K562 (cell line): ENCODE measurements at places on chromosomes 13 and 19.

GRCh38 chr19:5706876-5707573, 12.9 kb downstream of the LONP1 start:
- peaks cover 28% of the 10 kb centered on the region for H3K4me1 ChIP-seq
- H3K27ac ChIP-seq = no peak overlapping the region
- no peak overlapping the region for H3K4me3 ChIP-seq

DNA sequence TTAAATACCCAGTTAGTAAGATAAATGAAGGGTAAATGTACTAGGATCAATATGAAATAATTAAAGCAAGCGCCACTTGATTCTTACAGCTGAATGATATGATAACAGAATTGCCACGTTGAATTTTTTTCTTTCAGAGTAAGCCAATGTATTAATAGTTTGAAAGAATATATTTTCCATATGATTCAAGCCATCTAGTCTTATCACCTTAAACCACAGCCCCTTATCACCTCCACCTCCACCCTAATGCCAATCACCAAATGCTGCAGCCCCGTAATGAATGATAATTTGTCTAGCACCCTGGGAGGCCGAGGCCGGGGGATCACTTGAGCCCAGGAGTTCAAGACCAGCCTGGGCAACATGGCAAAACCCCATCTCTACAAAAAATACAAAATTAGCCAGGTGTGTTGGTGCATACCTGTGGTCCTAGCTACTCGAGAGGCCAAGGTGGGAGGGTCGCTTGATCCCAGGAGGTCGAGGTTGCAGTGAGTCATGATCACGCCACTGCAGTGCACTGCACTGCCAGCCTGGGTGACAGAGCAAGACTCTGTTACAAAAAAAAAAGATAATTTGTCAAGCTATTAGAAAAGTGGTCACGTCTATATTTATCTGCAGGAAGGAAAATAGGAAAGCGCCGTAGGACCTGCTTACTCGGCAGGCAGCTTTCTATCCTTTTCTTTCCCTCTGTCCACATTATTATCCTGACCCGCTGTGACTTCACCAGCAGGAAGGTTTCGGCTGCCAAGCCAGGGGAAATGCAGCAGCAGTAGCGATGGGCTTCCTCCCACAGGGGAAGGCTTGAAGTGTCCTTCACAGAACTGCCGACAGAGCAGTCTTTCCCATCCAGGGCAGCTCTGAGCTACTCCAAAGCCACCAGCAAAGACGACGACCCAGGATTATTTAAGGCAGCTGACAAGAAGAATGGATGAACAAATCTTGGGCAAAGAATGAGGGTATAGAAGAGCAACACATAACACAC, 19.7 kb upstream of the CLN5 start:
- H3K36me3 ChIP-seq = no peaks in the 10 kb centered on the region
- DNase-seq = no peak
- no peak overlapping the region for H3K27ac ChIP-seq
- H3K4me1 ChIP-seq = no peaks in the 10 kb centered on the region
- no peak overlapping the region for H3K4me3 ChIP-seq
- no peaks in the 10 kb centered on the region; the same call in 2 of the 3 replicates for H3K27me3 ChIP-seq

- no peak for DNase-seq
- no peak overlapping the region for H3K27ac ChIP-seq
- H3K4me3 ChIP-seq = no peak overlapping the region
- H3K4me1 ChIP-seq = peaks cover 18% of the 10 kb centered on the region
- H3K36me3 ChIP-seq = peaks cover 28% of the 10 kb centered on the region; the same call in 2 of the 3 replicates
- no peaks in the 10 kb centered on the region for H3K27me3 ChIP-seq
Measured at GRCh38 chr19:55479451-55480230, 3.2 kb downstream of the ZNF628 start.

GRCh38 chr13:113782472-113782871, 23.4 kb downstream of the TMEM255B start:
- H3K4me3 ChIP-seq = no peak overlapping the region
- peaks cover 53% of the 10 kb centered on the region for H3K27me3 ChIP-seq
- no peaks in the 10 kb centered on the region for H3K36me3 ChIP-seq

GRCh38 chr13:37383046-37383445, 215.5 kb downstream of the POSTN start:
- no peak overlapping the region for H3K27ac ChIP-seq
- no peak overlapping the region for H3K4me3 ChIP-seq
- H3K4me1 ChIP-seq = no peaks in the 10 kb centered on the region
- no peak for DNase-seq

- no peaks in the 10 kb centered on the region for H3K4me1 ChIP-seq
- H3K36me3 ChIP-seq = no peaks in the 10 kb centered on the region
- H3K4me3 ChIP-seq = no peak overlapping the region
- DNase-seq = no peak
- no peak overlapping the region for H3K27ac ChIP-seq
Measured at GRCh38 chr13:101149735-101150384, 266.4 kb downstream of the NALCN start.

- H3K27ac ChIP-seq = no peak overlapping the region
- no peaks in the 10 kb centered on the region for H3K27me3 ChIP-seq
- no peak overlapping the region for H3K4me3 ChIP-seq
- no peaks in the 10 kb centered on the region for H3K36me3 ChIP-seq
- DNase-seq = no peak
Measured at GRCh38 chr13:26344980-26345379, 91.1 kb downstream of the CDK8 start.

GRCh38 chr13:60463787-60464186, 66.8 kb downstream of the TDRD3 start:
- no peak overlapping the region for H3K4me3 ChIP-seq
- H3K36me3 ChIP-seq = no peaks in the 10 kb centered on the region

- no peak for DNase-seq
- H3K4me1 ChIP-seq = no peaks in the 10 kb centered on the region
- H3K36me3 ChIP-seq = no peaks in the 10 kb centered on the region
- peaks cover 7% of the 10 kb centered on the region for H3K27me3 ChIP-seq
Measured at GRCh38 chr13:26010487-26011207, 41.2 kb downstream of the SHISA2 start.

GRCh38 chr19:18699403-18700054, 16.0 kb downstream of the CRTC1 start:
- H3K27ac ChIP-seq = no peak overlapping the region
- H3K4me1 ChIP-seq = peaks cover 48% of the 10 kb centered on the region
- peak; percentile 45 for DNase-seq
- no peaks in the 10 kb centered on the region for H3K36me3 ChIP-seq
- no peaks in the 10 kb centered on the region for H3K27me3 ChIP-seq

- H3K36me3 ChIP-seq = no peaks in the 10 kb centered on the region
- peaks cover 18% of the 10 kb centered on the region for H3K4me1 ChIP-seq
- H3K27ac ChIP-seq = peak overlapping the region; percentile 46; the same call in 1 of the 3 replicates
- no peaks in the 10 kb centered on the region for H3K27me3 ChIP-seq
Measured at GRCh38 chr19:3045885-3046697, 16.2 kb downstream of the TLE5 start.

- no peak overlapping the region for H3K27ac ChIP-seq
- H3K27me3 ChIP-seq = no peaks in the 10 kb centered on the region
- DNase-seq = no peak
- H3K4me3 ChIP-seq = no peak overlapping the region
- H3K36me3 ChIP-seq = no peaks in the 10 kb centered on the region
Measured at GRCh38 chr13:108609353-108609752, 20.1 kb upstream of the MYO16 start.
